ENCODE measurements at places on chromosomes 13 and 19.

DNA sequence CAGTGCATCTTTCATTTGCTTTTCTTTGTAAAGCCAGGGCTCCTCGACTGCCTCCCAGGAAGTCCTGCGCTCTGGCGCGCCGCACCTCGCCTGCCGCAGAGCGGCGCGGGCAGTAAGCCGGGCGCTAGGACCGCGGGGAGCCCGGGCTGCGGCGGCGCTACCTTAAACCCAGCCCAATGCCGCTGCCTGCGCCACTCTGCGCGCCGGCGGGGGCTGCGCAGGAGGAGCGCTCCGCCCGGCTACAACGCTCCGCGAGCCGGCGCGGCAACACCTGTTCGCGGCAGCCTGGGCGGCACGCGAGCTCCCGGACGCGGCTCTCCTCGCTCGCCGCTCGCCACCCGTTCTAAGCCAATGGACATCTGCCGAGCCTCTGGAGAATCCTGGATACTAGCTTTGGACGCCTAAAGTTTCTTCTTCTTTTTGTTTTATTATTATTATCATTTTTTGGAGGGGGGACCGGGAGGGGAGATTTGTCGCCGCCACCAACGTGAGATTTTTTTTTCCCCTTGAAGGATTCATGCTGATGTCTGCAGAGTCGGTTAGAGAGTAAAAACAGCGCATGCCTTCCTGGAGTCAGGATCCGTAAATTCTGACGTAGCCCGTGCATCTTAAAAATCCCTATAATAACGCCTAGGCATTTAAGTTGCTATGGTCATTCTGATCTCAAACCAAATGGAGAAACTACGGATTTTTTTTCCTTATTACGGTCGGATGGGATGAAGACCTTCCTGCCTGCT, at the start of gene FGF9:
FGF9 (plus strand) TSS at position 191 of the 737 bp plus-strand sequence. CDS start 840 bp downstream, outside the sequence.
- DNase-seq: peak; percentile 30

DNA sequence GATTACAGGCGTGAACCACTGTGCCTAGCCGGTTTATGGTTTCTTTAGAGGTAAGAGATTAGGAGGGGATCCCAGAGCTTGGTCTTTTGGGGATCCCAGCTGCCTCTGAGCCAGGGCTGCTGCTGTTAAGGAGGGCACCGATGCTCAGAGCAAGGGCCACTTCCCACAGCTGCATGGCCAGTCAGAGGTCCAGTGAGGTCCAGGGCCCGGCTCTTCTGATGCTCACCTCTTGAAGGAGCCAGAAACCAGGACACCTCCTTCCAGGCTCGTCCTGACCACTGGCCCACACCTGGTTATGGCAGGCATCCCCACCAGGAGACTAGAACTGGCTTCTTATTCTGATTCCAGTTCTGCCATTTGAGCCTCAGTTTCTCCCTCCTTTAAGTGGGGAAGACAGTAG, 149.0 kb downstream of the TEX29 start:
- DNase-seq: no peak

DNA sequence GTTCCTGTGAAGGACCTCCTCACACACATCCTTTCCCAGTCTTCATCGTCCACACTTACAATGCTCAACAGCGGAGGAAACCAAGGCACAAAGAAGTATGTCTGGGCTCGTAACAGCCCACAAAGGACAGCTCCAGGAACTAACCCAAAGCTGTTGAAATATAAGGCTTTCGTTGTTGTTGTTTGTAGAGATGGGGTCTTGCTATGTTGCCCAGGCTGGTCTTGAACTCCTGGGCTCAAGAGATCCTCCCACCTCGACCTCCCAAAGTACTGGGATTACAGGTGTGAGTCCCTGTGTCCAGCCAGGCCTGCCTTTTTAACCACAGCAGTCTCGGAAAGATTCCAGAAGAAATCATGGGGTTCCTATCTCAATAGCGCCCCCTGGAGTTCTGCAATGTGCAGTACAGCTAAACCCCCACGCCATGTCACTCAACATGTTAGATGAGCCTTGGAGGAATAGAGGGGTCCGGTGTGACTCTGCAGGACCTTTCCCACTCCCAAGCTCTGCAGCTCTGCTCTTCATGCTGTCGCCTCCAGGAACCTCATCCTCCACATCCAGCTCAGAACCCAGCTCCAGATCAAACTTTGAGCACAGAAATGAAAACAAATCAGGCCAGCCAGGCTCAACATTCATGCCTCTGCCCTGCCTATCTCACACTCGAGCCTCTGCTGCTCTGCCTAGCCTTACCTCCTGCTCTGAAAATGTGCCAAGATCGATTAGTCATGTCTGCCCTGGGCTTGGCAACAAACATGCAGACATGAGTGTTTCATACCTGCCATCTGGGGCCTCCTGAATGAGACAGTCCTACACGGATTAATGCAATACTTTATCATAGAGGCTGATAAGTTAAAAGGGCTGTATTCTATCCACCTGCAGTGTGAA, 7.5 kb downstream of the PLA2G4C start:
- DNase-seq: peak; percentile 16

DNA sequence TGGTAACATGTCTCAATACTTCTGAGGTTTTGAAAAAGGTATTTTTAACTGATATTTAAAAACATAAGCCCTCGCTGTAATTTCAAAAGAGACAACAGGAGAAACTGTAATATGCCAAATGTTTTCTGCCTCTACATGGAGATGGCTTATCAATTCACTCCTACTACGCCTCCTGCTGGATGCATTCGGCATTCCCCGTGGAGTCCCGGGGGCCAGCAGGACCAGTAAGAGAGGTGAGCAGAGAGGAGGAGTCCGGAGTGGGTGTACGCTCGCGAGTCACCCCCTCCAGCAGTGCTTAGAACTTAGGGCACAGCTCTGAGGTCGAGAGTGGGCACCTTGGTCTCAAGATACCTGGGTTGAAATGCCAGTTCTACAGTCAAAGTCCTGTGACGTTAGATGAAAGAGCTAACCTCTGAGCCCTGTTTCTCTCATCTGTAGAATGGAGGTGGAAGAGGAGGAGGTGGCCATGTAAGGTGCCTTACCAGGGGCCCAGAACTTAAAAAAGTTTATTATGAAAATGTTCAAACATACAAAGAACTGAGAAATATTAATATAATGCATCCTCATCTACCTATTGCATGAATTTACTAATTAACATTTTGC, 110.2 kb downstream of the STK24 start:
- no peak for DNase-seq

DNA sequence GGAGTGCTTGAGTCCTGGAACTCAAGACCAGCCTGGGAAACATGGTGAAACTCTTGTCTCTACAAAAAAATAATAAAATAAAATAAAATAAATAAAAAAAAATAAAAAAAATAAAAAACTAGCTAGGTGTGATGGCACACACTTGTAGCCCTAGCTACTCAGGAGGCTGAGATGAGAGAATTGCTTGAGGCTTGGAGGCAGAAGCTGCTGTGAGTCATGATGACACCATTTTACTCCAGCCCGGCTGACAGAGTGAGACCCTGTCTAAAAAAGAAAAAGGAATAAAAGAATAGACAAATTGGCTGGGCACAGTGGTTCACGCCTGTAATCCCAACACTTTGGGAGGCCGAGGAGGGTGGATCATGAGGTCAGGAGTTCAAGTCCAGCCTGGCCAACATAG, 1168.9 kb downstream of the SLITRK5 start:
- DNase-seq: no peak

- peak; percentile 54 for DNase-seq
Observed at GRCh38 chr19:31378404-31378803, 29.2 kb upstream of the TSHZ3 start.

DNA sequence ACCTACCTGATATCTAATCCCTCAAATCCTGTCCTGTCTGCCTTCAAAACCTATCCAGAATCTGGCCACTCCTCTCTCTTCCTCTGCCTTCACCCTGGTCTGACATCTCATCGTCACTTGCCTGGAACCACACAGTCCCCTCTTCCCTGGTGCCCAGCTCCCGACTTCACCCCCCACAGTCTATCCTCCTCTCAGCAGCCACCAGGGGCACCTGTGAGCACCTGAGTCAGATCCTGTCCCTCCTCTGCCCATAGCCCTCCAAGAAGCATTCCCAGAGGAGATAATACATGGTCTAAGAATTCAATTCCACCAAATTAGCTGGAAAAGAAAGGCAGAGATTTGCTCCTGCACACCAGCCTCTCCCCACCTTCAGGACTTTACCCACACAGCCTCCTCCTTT, 48.9 kb downstream of the ZNRF4 start:
- no peak for DNase-seq

- DNase-seq: no peak
Observed at GRCh38 chr19:48796298-48797083, 14.3 kb downstream of the BCAT2 start.

DNA sequence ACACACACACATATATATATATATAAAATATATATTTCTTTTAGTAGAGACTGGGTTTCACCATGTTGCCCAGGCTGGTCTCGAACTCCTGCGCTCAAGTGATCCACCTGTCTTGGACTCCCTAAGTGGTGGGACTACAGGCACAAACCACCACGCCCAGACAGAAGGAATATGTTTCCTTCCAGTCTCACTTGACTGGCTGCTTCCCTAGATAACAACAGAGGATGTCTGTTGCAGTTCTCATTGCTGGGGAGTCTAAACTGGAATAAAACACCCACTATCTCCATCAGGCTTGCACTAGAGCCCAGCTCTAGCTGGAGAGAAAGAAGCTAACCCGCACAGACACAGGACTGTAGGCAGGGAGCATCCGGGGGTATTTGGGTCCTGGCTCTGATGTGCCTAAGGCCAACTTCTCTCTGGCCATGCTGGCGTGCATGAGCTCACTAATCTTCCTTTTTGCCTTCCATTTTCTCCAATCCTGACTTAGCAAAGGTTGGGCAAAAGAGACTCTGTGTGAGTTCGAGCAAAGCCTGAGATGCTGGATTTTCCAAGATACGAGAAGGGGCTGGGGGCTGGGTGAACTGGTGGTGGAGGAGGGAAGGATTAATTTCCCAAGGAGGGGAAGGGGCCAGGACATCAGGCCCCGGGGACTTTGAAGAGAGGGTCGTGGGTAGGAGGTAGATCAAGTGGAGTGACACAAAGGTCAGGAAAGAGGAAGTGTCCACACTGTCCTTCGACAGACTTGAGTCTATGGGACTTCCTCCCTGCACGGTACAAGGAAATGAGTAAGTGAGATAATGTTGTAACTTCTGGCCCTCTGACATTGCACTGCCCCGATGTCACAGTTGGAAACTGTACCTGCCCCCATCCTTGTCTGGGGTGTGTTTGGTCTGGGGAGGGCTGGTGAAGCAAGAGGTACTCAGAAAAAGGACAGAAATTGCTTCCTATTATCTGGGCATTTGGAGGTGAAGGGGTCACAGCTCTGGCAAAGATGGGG, 22.5 kb upstream of the ALOX5AP start:
- no peak for DNase-seq

DNA sequence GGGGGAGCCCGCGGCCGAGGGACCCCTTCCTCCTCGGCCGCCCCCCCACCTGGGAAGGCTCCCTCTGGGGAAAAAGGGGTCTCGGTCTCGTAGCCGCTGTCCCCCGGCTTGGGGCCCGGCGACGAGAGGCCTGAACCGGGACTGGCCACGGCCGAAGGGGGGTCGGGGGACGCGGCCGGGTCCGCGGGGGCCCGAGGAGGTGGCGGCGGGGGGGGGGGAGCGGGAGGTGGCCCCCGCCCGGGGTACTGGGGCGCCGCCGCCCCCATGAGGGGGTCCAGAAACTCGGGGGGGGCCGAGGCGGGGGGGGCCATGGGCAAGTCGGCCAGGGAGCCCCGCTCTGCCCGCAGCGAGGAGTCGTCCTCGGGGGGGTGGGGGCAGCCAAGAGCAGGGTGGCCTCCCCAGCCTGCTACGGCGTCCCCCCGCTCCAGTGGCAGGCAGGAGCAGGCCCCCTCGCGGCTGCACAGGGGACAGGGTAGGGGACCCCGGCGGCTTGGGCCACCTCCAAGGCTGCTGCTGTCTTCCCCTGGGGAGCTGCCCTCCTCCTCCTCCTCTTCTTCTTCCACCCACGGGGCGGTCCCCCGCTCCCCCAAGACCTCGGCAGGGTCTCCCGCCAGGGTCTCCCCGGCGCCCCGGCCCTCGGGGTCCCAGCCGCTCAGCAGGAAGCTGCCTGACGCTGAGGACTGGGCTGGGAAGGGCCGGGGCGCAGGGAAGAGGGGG, 12.9 kb downstream of the LMTK3 start:
- DNase-seq: no peak

- no peak for DNase-seq
Observed at GRCh38 chr13:33206945-33207614, 78.5 kb downstream of the STARD13 start.

DNA sequence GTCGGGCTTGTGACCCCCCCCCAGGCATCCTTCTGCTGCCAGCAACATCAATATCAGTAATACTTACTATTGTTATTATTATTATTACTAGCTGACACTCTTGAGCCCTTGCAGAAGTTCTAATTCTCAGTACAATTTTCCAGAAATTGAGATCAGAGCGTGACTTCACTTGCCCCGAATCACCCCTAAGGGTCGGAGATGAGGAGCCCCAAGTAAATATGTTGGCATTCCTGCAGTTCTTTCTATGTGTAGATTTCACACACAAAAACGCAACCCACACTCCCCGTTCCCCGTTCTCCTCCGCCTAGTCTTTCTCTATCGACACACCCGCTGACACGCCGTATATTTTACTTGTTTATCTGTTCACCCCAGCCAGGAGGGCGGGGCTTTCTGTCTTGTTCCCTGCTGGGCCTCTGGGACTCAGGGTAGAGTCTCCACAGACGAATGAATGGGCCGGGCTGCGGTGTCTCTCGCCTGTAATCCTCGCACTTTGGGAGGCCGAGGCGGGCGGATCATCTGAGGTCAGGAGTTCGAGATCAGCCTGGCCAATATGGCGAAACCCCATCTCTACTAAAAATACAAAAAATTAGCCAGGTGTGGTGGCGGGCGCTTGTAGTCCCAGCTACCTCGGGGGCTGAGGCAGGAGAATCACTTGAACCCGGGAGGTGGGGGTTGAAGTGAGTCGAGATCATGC, 14.7 kb downstream of the TLE5 start:
- DNase-seq: no peak

- DNase-seq: no peak
Observed at GRCh38 chr13:80100636-80101035, 240.3 kb downstream of the SPRY2 start.

DNA sequence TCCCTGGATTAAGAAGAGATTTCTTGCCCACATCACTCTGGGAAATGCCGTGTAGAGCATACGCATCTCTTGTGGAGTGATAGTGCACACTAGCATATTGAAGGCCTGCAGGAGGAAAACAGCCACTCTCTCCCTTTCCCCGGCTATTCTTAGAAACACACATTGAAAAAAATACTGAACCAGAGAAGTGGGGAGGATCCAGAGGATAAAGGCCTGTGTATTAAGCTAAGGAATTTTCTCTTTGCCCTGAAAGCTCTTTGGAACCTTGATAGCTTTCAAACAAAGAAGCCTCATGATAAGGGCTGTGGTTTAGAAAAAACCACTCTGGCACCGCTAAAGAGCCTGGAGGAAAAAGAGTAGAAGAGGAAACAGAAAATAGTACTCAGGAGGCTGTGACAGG, 386.1 kb upstream of the NBEA start:
- DNase-seq: no peak

GRCh38 chr13:35723821-35724220, 247.3 kb upstream of the MAB21L1 start:
- DNase-seq: no peak

- DNase-seq: peak; percentile 81
Observed at GRCh38 chr19:11693505-11694499, 44.9 kb downstream of the ZNF823 start.

GRCh38 chr19:49642492-49643035, 555 bp downstream of the SCAF1 start:
- no peak for DNase-seq

- DNase-seq: no peak
Observed at GRCh38 chr13:95982144-95982543, 71.1 kb downstream of the UGGT2 start.
